Central memory CD8-positive, alpha-beta T cell (primary cell): ENCODE measurements at places on chromosomes 4 and X.

GRCh38 chr4:175459571-175459970 lies 352.5 kb downstream of the GPM6A start:
- no peaks in the 10 kb centered on the region for H3K36me3 ChIP-seq
- no peaks in the 10 kb centered on the region for H3K27me3 ChIP-seq
- H3K4me1 ChIP-seq = no peaks in the 10 kb centered on the region
- DNase-seq = no peak
- no peak overlapping the region for H3K4me3 ChIP-seq
- no peak overlapping the region for H3K27ac ChIP-seq

GRCh38 chrX:13940671-13941070 lies 89.0 kb downstream of the GEMIN8 start:
- H3K4me3 ChIP-seq = no peak overlapping the region
- peaks cover 24% of the 10 kb centered on the region for H3K27me3 ChIP-seq
- no peaks in the 10 kb centered on the region for H3K36me3 ChIP-seq
- H3K27ac ChIP-seq = no peak overlapping the region
- no peak for DNase-seq

GRCh38 chr4:24999392-25000089 lies 31.2 kb downstream of the LGI2 start:
- peaks cover 28% of the 10 kb centered on the region for H3K27me3 ChIP-seq
- no peak for DNase-seq
- H3K36me3 ChIP-seq = no peaks in the 10 kb centered on the region
- no peaks in the 10 kb centered on the region for H3K4me1 ChIP-seq

DNA sequence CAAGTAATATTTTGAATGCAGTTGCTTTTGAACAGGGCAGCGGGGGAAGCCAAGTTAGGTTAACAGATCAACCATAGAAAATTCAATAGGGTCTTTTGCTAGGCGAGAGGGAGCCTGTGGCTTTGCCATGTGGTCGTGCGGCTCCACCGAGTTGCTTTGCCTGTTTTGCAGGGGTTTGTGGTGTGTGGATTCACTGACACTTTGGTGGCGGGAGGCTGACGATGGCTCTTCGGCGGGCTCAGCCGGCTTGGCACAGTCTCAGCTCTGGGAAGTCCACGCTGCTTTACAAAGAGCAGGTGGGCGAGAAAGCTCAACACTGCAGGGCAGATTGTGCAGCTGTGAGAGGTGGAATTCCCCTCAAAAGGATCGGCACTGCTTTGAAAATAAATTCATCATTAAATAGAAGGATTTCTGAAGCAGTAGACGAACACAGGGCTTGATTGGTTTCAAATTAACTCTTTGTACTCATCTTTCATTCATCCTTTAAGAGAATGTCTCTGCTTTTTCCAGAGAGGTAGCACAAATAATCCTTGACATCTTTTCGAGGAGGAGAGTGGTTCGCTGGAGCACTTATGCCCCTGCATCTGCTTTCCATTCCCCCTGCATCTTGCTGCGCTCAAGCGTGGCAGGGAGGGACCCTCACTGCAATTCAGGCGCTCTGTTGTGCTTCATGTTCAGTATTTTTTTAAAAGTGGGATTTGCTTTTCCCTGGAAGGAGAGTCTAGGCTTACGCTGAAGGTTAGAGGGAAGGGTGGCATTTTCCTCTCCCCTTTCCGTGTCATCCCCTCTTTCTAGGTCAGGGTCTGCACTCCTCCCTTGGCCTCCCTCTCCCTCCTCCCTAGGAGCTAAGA lies 201.8 kb upstream of the LEF1 start:
- H3K27me3 ChIP-seq = peaks cover 62% of the 10 kb centered on the region
- H3K4me3 ChIP-seq = peak overlapping the region; percentile 49
- H3K36me3 ChIP-seq = peaks cover 2% of the 10 kb centered on the region
- no peak overlapping the region for H3K27ac ChIP-seq
- H3K4me1 ChIP-seq = peaks cover 13% of the 10 kb centered on the region
- DNase-seq = no peak

GRCh38 chrX:79559290-79559689 lies 192.2 kb upstream of the ITM2A start:
- no peaks in the 10 kb centered on the region for H3K4me1 ChIP-seq
- H3K36me3 ChIP-seq = no peaks in the 10 kb centered on the region
- no peak overlapping the region for H3K27ac ChIP-seq
- H3K27me3 ChIP-seq = no peaks in the 10 kb centered on the region

- no peak overlapping the region for H3K4me3 ChIP-seq
- no peaks in the 10 kb centered on the region for H3K4me1 ChIP-seq
- H3K27ac ChIP-seq = no peak overlapping the region
These were observed 146.1 kb downstream of the RBM46 start for GRCh38 chr4:154927126-154927680.

- H3K27ac ChIP-seq = no peak overlapping the region
- H3K27me3 ChIP-seq = no peaks in the 10 kb centered on the region
- H3K36me3 ChIP-seq = no peaks in the 10 kb centered on the region
- DNase-seq = no peak
- H3K4me3 ChIP-seq = no peak overlapping the region
These were observed 23.2 kb downstream of the HDX start for GRCh38 chrX:84479086-84479485.

DNA sequence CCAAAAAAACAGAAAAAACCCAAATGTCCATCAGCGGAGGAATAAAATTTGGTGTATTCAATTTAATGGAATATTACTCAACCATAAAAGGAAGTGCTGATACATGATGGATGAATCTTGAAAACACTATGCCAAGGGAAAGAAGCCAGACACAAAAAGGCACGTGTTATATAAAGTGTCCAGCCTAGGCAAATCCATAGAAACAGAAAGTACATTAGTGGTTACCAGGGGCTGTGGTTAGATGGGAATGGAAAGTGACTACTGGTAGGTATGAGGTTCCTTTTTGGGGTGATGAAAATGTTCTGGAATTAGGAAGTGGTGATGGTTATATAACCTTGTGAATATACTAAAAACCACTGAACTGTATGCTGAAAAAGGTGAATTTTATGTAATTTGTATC lies 3.5 kb upstream of the CDKL2 start:
- H3K4me3 ChIP-seq = no peak overlapping the region
- H3K36me3 ChIP-seq = no peaks in the 10 kb centered on the region
- peaks cover 12% of the 10 kb centered on the region for H3K4me1 ChIP-seq
- no peaks in the 10 kb centered on the region for H3K27me3 ChIP-seq

DNA sequence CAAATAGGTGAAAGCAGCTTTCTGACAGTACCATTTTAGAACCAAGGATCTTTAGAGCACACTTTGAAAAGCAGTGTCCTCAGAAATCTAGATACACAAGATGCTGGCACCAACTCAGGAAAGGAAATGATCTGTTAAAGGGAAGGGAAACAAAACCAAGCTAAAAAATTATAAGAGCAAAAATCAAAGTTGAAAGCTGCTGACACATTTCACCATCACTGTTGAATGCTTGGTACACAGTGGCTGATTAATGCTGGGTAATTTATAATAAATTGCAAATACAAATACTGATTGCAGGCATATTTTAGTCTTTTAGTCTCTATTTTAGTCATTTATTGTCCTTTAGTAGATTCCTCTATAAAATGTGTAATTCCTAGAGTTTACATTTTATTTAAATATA lies 1540.1 kb upstream of the PCDH10 start:
- DNase-seq = no peak
- no peak overlapping the region for H3K27ac ChIP-seq
- H3K4me1 ChIP-seq = no peaks in the 10 kb centered on the region
- no peaks in the 10 kb centered on the region for H3K27me3 ChIP-seq
- H3K36me3 ChIP-seq = peaks cover 3% of the 10 kb centered on the region

DNA sequence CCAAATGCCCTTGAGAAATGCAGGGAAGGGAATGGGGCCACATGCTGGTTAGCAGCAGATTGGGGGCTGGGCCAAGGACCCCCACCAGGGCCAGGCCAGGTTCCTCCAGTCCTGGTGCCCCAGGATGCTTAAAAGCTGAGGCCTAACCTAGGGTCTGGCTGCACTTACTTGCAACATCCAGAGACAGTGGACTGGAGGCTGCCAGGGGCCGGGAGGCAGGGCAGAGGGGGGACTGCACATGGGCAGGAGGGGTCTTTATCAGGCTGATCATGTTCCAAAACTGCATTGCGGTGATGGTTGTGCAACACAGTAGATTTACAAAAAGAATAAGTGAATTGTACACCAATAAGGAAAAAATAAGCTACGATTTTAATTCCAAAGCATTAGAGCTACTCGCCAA lies 36.8 kb upstream of the C4orf50 start:
- no peak overlapping the region for H3K4me3 ChIP-seq
- DNase-seq = no peak
- H3K36me3 ChIP-seq = peaks cover 38% of the 10 kb centered on the region

GRCh38 chr4:176090115-176090514 lies 24.5 kb downstream of the WDR17 start:
- no peaks in the 10 kb centered on the region for H3K27me3 ChIP-seq
- H3K27ac ChIP-seq = no peak overlapping the region
- H3K36me3 ChIP-seq = no peaks in the 10 kb centered on the region
- no peak overlapping the region for H3K4me3 ChIP-seq

- DNase-seq = no peak
- H3K4me3 ChIP-seq = no peak overlapping the region
- no peaks in the 10 kb centered on the region for H3K4me1 ChIP-seq
- H3K27me3 ChIP-seq = no peaks in the 10 kb centered on the region
- H3K36me3 ChIP-seq = no peaks in the 10 kb centered on the region
These were observed 33.0 kb downstream of the PLAC1 start for GRCh38 chrX:134625315-134625718.

DNA sequence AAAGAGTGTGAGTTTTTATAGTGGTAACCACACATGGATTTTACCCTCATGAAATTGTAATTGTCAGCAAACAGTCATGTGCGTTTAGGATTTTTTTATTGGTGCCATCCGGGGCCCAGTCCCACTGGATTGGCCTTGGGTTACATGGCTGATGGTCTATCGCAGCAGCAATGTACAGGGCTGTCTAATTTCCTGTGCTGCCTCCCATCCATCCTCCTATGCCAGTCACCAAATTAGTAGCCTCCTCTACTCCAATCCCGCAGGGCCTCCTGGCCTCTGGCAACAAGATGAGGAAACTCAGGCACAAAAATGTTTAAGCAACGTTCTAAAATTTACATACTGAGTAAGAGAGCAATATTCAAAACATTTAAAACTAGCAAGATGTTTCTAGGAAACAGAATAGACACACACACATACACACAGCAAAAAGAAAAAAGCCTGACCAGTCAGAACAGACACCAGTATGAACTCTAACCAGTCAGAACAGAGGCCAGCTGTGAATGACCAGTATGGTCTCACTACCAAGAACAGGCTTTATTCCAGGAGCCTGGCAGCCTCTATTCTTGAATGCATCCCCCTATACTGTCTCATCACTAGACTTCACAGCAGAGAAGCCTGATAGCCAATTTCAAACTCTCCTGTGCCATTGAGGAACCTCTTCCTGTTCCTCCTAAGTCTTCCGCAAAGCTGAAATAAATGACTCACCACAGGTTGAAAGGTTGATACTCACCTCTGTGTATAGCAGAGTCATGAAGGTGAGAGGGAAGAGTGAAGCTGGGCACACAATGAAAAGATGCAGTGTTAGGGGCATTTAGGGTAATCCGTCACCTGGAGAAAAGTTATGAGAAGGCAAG lies 42.6 kb downstream of the CHRNA9 start:
- DNase-seq = no peak
- H3K27ac ChIP-seq = no peak overlapping the region
- H3K4me3 ChIP-seq = no peak overlapping the region

DNA sequence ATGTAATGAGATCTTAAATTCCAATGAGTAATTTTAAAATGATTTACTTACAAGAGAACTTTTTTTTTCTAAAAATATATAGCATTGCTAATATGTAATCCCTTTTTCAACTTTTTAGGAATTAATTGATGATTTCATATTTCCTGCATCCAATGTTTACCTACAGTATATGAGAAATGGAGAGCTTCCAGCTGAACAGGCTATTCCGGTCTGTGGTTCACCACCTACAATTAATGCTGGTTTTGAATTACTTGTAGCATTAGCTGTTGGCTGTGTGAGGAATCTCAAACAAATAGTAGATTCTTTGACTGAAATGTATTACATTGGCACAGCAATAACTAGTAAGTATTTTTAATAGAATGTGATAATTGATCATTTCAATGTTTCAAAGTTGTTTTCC lies 113.2 kb downstream of the USP9X start:
- no peak overlapping the region for H3K4me3 ChIP-seq
- H3K4me1 ChIP-seq = no peaks in the 10 kb centered on the region
- no peak overlapping the region for H3K27ac ChIP-seq

DNA sequence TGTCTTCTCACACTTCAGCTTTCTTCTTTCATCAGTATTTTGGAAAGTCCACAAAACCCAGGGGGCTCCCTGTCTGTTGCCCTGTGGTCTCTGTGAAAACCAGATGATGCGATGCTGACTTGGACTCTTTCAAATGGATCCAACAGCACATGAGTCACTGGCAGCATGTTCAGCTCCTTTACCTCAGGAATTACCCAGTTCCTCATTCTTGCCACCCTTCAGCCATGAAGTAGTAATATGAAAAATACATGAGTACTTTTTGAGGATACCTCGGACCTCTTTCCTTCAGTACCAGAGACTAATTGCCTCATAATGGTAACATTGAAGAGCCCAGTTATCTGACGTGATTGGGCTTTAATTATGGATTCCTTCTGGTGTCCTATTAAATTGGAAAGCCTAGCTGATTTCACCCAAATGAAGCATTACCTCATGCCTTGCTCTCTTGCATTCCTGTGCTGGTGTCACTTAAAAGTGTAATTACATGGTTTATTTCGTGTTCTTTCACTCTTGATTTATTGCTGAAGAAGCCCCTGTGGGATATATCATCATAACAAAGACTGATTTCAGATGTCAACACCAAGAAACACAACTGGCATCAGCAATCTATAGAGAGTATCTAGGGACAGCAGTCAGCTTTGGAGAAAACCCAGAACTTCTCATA lies 63.4 kb downstream of the NFKB1 start:
- H3K4me3 ChIP-seq = no peak overlapping the region
- H3K27ac ChIP-seq = no peak overlapping the region
- DNase-seq = no peak
- H3K36me3 ChIP-seq = peaks cover 32% of the 10 kb centered on the region

DNA sequence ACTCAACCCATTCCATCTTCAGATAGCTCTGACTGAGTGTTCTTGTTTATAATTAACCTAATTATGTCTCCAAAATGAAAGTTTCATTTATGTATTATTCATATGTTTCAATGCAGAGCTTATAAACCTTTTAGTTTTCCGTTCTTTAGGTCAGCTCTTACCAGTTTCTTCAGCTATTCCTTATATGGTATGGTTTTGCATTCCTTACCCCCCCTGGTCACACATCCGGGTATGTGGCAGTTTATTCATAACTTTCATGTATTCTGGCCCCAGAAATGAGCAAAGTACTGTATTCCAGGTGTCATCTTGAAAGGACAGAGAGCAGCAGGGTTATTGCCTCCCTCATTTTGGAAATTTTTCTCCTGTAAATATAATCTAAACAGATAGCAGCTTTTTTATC lies 16.8 kb upstream of the IGSF1 start:
- no peak overlapping the region for H3K27ac ChIP-seq
- no peaks in the 10 kb centered on the region for H3K4me1 ChIP-seq
- H3K27me3 ChIP-seq = no peaks in the 10 kb centered on the region
- no peak for DNase-seq
- no peak overlapping the region for H3K4me3 ChIP-seq

- no peak overlapping the region for H3K27ac ChIP-seq
- H3K4me3 ChIP-seq = no peak overlapping the region
- no peak for DNase-seq
- peaks cover 8% of the 10 kb centered on the region for H3K4me1 ChIP-seq
- no peaks in the 10 kb centered on the region for H3K27me3 ChIP-seq
- H3K36me3 ChIP-seq = peaks cover 16% of the 10 kb centered on the region
These were observed 5.1 kb downstream of the UBE2A start for GRCh38 chrX:119579414-119579813.

GRCh38 chrX:19616959-19617358 lies 101.7 kb upstream of the MAP3K15 start:
- H3K27me3 ChIP-seq = no peaks in the 10 kb centered on the region
- H3K4me1 ChIP-seq = peaks cover 25% of the 10 kb centered on the region
